CD4-positive, alpha-beta T cell treated with Interleukin-1 beta for 1 hour (primary cell): ENCODE measurements at places on chromosomes 11 and 22.

DNA sequence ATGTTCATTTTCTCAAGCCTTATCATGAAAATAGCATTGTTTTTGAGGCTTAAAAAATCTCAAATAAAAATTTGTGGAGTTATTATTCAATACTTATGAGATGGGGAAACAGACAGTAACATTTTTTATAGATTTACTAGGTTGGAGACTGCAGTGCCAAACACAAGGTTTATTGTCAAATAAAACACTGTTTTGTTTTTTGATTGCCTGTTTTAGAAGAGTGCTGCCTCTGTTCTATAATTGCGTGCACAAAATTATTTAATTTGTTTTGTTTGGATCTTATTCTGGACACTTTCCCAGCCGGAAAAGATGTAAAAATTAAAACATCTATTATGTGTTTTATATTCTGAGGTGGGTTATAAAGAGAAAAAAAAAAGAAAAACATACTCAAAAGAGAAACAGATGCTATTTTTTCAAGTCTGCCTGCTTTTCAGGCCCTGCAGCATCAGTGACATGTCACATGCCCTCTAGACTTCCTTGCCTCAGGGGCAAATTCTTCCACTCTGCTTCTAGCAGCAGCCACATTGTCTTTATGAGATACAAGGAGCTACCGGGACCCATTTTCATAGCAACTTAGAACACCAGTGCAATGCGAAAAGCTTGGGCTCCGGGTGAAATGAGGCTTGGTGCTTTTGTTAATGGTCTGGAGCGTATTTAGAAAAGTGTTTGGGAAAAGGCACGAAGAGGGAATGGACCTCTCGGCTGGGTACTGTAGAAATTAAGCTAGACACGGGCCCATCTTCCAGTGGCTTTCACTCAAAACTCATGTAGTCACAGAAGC lies 77.5 kb downstream of the EFCAB6 start:
- DNase-seq = no peak

DNA sequence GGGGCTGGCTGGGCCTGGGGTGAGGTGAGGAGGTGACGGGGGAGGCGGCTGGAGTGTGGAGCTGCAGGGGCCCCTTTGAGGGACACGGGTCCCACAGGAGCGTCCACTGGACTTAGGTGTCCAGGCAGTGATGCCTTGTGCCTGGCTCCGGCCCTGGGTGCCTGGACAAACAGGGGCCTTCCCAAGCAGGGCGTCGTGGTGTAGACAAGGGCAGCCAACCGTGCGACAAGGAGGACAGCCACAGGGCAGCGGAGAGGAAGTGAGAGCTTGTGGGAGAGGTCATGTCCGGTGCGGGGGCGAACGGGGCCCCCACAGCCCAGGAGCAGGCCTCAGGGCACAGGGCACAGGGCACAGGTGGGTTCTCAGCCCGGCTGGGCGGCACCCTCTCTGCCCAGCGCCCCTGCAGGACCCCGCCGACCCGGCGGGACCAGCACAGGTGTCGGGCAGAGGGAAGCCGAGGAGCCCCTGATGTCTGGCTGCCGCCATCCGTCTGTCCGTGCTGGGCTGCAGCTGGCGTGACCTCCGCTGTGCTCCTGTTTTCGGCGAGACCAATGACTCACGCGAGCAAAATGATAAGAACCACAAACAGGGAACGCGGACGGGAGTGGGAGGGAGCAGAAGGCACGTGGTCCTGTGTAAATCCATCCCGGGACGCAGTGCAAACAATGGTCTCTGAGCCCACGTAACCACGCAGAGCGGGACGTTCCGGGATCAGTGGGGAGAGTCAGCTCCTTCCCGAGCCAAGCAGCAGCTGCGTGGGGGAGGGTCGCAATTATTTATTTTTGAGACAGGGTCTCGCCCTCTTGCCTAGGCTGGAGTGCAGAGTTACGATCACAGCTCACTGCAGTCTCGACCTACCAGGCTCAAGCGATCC lies 49.1 kb upstream of the A4GALT start:
- no peak for DNase-seq

DNA sequence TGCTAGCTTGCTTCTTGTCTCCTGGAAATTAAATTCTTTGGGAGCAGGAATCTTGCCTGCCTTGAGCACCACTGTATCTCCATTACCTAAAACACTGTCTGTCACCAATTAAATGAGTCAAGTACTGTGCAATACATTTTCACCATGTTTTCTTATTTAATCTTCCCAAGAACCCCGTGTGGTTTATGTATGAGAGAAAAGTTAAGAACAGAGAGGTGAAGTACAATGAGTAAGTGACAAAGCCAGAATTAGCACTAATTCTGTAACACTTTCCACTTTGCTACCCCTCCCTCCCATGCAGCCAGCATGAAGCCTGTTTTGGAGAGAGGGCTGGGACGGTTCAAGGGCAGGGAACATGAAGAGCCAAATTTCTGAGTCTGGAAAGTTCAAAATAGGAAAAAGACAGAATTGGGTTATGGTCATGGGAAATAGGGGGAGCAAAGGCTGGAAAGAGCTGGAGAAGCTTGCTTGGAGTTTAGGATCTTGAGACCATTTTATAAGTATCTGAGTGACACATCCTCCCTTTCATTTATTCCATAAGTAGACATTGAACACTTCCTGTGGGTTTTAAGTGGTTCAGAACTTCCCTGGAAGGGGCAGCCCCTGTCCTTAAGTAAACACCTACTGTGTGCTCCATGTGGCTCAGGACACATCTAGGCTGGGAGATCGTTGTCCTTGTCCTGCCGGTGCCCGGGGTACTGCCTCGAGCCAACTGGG lies 60.5 kb upstream of the CHST1 start:
- DNase-seq = no peak

DNA sequence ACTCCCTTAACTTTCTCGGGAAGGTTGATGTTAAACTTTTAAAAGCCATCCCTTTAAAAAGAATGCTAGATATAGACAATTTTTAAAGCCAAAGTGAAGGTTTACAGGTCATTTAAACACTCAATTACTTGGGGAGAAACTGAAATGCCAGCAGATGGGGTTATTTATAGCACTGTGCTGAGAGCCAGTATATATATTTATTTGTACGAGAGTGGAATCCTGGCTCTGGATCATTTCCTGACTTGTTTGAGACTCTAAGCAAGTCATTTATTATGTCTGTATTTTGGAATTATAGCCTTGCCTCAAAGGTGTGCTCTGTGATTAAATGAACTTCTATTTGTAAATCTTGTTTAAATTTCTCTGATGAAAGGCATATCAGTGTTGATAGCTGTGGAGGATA lies 6.8 kb upstream of the ZBED5 start:
- no peak for DNase-seq

- DNase-seq = no peak
Measured at GRCh38 chr22:48556222-48556621, 1271.5 kb downstream of the BRD1 start.

- DNase-seq = no peak
Measured at GRCh38 chr11:46249103-46249937, 28.1 kb upstream of the CREB3L1 start.

DNA sequence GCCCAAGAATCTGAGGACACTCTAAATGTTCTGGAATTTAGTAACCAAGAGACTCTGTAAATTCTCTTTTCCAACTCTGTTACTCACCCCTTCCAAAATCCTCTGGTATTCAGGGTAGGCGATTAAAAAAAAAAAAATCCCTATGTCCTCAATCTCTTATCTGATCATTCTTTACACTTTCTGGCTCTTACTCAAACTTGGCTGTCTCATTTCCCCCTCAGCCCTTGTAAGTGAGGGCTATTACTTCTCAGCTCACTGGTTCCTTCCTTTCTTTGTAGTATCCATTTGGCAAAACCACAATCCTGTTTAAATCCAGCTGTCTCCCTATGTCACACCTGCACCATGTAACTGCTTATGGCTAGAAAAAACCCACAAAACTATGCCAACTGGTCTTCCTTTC lies 12.7 kb upstream of the MSANTD2 start:
- DNase-seq = no peak

GRCh38 chr22:49761836-49762235 lies 65.8 kb downstream of the BRD1 start:
- no peak for DNase-seq

DNA sequence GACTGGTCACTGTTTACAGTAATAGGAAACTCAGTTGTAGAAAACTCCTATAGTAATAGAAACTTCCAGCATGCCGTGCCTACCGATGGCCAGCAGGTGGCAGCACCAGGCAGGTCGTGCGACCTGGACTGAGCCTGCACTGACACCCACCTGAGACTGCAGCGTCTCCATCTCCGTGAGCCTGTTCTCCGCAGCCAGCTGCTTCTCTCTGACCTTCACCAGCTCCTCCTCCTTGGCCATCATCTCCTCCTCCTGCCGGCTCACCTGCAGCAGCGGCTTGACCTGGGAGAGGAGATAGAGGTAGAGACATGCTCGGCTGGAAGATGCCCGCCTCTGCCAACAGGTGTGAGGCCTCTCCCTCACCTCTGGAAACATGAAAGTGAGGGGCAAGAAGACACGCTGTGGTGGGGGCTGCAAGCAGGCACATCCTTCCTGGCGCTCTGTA lies 48.5 kb downstream of the APOL1 start:
- DNase-seq = peak; percentile 77

GRCh38 chr11:44709281-44709562 lies 17.5 kb upstream of the TSPAN18 start:
- no peak for DNase-seq

DNA sequence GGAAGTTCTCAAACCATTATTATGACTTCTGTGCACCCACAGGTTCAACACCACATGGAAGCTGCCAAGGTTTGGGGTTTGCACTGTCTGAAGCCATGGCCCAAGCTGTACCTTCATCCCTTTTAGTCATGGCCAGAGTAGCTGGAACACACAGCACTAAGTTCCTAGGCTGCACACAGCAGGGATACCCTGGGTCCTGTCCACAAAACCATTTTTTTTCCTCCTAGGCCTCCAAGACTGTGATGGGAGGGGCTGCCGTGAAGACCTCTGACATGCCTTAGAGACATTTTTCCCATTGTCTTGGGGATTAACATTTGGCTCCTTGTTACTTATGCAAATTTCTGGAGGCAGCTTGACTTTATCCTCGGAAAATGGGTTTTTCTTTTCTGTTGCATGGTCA lies 42.7 kb downstream of the DDIAS start:
- no peak for DNase-seq

GRCh38 chr11:73961321-73961720 lies 10.5 kb downstream of the DNAJB13 start:
- DNase-seq = no peak

DNA sequence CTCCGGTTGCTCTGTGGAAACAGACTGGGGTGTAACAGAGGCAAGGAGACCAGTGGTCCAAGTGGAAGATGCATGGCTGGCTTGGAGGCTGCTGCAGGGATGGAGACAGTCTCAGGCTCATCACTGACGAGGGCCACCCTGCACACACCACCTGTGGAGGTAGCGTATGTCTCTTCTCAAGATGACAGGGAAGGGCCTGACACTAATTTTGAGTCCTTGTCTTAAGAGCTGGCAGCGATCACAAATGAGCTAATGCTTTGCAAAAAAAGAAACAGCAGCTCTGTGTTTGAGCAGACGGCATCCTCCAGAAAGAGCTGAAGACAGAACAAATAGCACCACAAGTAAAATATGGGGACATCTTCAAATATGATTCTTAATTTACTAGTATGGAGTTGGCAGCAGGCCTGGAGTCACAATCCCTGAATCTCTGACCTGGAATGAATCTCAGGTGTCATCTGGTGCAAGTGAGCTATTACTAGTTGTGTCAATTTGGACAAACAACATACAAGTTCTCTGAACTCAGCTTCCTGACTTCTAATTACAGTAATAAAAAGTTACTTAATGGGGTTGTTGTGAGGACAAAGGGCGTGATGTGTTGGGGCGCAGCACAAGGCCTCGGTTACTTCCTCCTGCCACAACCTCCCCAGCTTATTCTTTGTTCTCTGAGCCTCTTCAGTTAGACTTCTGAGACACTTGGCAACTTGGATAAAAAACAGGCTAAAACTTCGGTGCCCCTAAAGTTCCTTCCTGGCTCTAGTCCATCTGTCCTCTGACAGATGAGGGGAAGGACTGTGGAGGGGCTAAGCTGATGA lies 95.2 kb upstream of the BID start:
- DNase-seq = no peak

GRCh38 chr22:18021431-18021830 lies 2.9 kb downstream of the MICAL3 start:
- DNase-seq = no peak
